Stimulated activated CD4-positive, alpha-beta T cell treated with anti-CD3 and anti-CD28 coated beads, Interleukin-15, amount 100 ng/mL, for 24 hours (primary cell): ENCODE measurements at places on chromosomes 13 and 19.

GRCh38 chr19:16446724-16447368 lies 24.9 kb downstream of the EPS15L1 start:
- peak; percentile 50 for DNase-seq

GRCh38 chr13:111288276-111288675 lies 32.2 kb upstream of the TEX29 start:
- no peak for DNase-seq

GRCh38 chr13:50994651-50995050 lies 85.1 kb downstream of the RNASEH2B start:
- DNase-seq = no peak

- DNase-seq = no peak
These were observed 472.9 kb downstream of the FOXO1 start for GRCh38 chr13:40193286-40194223.

DNA sequence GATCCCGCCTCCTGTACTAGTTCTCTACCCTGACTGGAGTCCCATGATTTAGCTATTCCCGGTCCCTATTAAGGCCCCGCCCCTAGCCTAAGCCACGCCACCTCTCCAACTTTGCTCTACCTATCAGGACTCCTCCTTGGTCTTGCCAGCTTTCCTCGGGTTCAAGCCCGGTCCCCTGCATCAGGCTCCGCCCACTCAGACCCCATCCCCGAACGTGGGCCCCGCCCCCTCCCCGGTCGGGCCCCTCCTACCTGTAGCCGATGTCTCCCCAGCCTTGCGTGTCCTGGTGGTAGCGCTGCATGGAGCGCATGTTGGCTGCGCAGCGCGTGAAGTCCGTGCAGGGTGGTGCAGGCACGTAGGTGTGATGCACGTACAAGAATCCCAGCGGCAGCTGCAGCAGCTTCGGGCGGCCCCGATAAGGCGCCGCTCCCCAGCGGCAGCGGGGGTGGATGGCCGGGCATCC lies 7.3 kb upstream of the RASAL3 start:
- DNase-seq = no peak

- DNase-seq = no peak
These were observed 132.5 kb downstream of the NALCN start for GRCh38 chr13:101283782-101284181.

- DNase-seq = no peak
These were observed 225.7 kb downstream of the ABCC4 start for GRCh38 chr13:95075506-95075905.

GRCh38 chr19:3179739-3180293 lies 1.2 kb downstream of the S1PR4 start:
- peak; percentile 69 for DNase-seq

- DNase-seq = peak; percentile 75
These were observed 24.3 kb downstream of the NFILZ start for GRCh38 chr19:8654591-8655339.

- DNase-seq = no peak
These were observed 9.5 kb upstream of the ZNF541 start for GRCh38 chr19:47582320-47582909.

- DNase-seq = no peak
These were observed 97.8 kb downstream of the RNF17 start for GRCh38 chr13:24861617-24862362.

- no peak for DNase-seq
These were observed 1074.3 kb upstream of the PCDH9 start for GRCh38 chr13:68304286-68304893.

- DNase-seq = no peak
These were observed 29.4 kb upstream of the STK24 start for GRCh38 chr13:98606296-98606695.

DNA sequence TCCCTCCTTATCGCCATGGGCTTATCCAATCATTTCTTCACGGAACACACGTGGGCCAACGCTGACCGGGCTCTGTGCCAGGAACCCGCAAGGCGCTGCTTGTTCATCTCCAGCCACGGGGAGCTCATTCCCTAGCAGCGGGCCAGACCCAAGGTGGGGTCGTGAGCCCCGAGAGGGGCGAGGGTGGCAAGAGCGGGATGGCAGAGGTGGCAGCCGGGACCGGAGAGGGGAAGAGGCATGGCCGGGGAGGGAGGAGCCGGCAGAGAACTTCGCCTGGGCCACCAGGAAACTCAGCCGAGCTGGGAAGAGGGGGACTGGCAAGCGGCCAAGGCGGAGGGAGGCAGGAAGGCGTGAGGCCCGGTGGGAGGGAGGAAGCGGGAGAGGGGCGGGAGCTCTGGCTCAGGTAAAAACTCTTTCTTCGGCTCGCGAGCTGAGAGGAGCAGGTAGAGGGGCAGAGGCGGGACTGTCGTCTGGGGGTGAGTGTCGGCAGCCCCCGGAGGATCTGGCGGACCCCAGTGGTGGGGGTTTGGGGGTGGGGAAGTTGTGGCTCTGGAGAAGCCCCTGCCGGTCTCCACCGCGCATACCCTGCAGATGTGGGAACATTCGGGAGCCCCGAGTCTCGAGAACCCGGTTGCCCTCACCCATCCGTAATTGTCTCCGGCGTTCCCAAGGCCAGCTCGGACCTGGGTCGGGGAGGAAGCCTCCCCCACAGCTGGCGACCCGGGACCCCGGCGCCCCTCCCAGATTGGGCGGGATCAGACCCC lies at the start of gene B3GNT3:
TSS of gene B3GNT3 (plus strand) at position 408 of the 764 bp plus-strand sequence. CDS start 12,670 bp downstream, outside the sequence.
- peak; percentile 48 for DNase-seq

GRCh38 chr13:103948426-103948825 lies 882.2 kb upstream of the SLC10A2 start:
- DNase-seq = no peak

DNA sequence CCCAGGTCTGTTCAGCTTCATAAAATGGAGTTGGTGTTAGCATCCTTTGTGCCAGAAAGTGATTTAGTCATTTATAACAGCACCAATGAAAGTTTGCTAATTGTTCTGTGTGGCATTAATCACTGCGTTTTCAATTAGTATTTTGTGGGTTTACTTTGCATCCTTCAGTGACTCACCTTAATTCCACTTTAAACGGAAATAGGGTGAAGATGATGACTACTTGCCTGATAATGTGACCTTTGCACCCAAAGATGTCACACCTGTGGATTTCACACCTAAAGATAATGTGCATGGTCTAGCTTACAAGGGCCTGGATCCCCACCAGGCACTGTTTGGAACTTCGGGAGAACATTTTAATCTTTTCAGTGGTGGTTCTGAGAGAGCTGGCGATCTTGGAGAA lies 15.0 kb downstream of the GPATCH1 start:
- DNase-seq = no peak

- no peak for DNase-seq
These were observed 6.4 kb downstream of the FLT1 start for GRCh38 chr13:28488376-28489005.

- no peak for DNase-seq
These were observed 656.8 kb downstream of the SLITRK6 start for GRCh38 chr13:85142351-85142927.

DNA sequence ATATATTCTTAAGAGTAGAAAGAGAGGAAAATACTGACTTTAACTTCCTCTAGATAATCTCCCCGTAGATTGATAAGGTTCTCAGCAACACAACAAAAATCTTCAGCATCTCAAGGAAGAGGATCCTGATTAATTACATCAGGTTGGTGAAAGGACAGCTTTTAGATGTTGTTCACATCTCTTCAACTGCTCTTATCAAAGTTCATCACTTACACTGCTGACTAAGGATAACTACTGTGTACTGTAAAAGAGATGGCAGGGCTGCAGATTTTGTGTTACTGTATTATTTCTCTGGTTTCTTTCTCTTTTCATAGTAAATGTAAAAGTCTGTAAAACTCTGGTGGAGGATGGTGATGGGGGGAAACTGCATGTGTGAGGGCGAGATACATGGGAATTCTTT lies 133.7 kb downstream of the PCDH9 start:
- no peak for DNase-seq

- DNase-seq = no peak
These were observed 5.9 kb downstream of the ZNF792 start for GRCh38 chr19:34957830-34958751.

DNA sequence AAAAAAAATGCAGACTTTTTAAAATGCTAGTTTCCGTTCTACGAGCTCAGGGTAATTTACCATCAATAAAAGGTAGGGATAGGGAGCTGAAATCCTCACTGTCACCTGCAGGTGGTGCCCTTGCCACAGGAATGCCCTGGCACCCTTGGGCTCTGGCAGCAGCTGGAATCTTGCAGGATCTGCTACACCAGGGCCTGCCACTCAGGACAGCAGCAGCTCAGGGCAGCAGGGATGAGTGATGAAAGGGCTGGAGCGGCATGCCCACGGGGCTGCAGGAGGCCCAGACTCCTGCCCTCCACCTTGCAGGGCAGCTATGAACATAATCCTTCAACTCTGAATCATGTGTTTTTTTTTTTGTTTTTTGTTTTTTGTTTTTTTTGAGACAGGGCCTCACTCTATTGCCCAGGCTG lies 54.0 kb downstream of the GNG7 start:
- DNase-seq = peak; percentile 83

DNA sequence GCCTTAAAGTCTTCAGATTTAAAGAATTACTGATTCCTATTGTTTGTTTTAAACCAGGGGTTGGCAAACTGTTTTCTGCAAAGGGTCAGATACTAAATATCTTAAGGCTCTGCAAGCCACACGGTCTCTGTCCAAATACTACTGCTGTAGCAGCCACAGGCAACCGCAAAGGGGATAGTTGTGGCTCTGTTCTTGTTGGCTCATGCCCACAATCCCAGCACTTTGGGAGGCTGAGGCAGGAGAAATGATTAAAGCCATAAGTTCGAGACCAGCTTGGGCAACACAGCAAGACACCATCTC lies 22.4 kb downstream of the RANBP3 start:
- no peak for DNase-seq

DNA sequence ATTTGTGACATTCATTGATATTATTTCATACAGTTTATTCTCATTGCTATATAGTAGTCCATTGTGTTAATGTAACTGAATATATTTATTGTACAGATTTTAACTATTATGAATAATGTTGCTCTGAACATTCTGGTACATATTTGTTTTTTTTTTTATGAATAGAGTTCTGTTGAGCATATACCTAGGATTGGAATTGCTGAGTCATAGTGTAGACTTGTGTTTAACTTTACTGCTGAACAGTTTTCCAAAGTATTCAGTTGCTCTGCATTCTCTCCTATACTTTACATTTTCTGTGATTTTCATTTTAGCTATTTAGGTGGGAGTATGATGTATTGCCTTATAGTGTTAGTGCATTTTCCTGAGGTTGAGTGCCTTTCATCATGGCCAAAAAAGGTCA lies 97.5 kb downstream of the MAB21L1 start:
- DNase-seq = no peak

- DNase-seq = no peak
These were observed 14.9 kb downstream of the TLE2 start for GRCh38 chr19:3014135-3014534.

DNA sequence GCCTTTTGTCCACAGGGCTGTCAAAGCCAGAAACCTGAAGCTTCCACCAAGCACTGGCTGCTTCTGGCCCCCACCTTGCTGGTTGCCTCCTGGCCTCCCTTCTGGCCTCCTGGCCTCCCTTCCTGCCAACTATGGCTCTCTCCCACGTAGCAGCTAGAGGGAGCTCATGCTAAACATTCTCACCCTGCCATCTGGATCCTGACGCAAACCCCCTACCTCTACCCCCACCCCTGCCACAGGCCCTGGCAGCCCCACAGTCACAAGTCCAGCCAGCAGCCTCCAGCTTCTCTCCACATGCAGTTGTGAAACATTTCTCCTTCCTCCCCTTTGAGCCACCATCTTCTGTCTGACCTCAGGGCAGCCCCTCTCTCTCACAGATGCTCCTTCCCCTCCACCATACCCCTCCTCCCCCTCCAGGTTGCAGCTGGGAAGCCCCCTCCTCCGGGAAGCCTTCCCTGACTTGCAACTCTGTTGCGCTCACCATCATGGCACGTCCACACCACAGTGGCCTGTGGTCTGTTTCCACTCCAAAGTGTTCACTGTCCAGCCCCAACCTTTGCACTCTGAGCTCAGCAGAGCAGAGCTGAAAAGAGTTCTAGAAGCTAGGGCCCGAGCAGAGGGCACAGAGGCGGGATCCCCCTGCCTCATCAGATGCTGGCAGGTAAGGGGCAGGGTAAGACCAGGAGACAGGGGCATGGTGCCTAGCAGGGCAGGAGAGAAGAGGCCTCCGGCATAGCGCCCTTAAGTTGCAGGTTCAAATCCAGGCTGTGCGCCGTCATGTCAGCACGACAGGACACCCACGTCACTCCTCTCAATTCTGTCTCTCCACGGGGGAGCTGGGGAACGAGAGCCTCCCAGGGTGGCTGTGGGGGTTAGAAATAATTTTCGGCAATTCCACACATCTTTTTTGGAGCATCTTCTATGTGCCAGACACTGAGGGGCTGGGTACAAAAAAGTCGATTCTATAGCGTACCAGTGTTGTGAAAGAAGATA lies 7.3 kb downstream of the ADGRL1 start:
- DNase-seq = no peak

GRCh38 chr13:112071102-112071722 lies 4.3 kb downstream of the SOX1 start:
- DNase-seq = no peak

- DNase-seq = no peak
These were observed 68.4 kb upstream of the SPATA13 start for GRCh38 chr13:24092108-24092507.

DNA sequence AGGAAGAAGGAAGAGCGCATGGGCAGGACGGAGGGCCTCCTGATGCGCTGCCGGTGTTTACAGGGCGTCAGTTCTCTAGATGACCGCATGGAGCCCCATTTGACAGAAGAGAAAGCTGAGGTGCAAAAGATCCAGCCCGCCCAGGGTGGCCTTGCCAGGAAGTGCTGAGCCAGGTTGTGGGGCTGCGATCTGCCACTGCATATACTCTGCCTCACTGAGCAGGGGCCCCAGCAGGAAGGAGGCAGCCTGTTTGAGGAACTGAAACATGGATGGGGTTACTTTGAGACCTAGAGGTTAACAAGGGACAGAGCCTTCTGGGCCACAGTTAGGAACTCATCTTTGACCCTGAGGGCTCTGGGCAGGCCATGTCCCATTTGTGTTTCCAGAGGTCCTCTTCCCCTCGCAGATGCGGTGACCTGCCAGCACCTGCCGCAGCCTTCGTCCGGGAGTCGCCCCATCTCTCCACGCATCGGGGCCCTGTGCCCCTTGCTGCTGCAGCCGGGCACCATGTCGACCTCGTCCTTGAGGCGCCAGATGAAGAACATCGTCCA lies 3.2 kb downstream of the EPN1 start:
- DNase-seq = no peak

- no peak for DNase-seq
These were observed 105.2 kb downstream of the SLITRK6 start for GRCh38 chr13:85693889-85694511.

DNA sequence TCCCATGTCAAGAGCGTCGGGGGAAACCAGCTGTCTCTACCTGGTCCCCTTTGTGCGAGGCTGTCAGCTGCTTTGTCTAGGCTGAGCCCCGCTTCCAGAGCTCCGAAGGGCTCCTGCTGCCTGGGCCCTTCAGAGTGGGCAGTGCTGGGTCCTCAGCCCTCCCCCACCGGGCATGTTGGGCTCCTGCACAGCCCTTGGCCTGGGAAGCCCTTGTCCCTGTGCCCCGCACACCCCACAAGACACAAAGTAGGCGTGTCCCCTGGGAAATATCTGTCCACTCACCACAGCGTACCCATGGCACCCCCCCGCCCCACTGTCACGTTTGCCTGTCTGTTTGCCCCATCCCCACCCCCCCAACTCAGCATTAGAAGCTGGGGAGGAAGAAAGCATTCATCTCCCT lies 39.6 kb upstream of the RANBP3 start:
- DNase-seq = no peak

- peak; percentile 42 for DNase-seq
These were observed 2.5 kb upstream of the GARIN5A start for GRCh38 chr19:50478901-50479715.

- peak; percentile 25 for DNase-seq
These were observed 128.6 kb downstream of the USP12 start for GRCh38 chr13:27043013-27043412.

- DNase-seq = no peak
These were observed 9.5 kb downstream of the SBK2 start for GRCh38 chr19:55527197-55528029.
